ENCODE measurements at places on chromosomes 6 and 20. TPM values are rescaled to one million over a fixed set of nuclear protein-coding genes. Genes with fewer than 3 reads are reported as not detected.
A peak's percentile ranks its signal among the peaks of the same experiment; 100 is the strongest.

DNA sequence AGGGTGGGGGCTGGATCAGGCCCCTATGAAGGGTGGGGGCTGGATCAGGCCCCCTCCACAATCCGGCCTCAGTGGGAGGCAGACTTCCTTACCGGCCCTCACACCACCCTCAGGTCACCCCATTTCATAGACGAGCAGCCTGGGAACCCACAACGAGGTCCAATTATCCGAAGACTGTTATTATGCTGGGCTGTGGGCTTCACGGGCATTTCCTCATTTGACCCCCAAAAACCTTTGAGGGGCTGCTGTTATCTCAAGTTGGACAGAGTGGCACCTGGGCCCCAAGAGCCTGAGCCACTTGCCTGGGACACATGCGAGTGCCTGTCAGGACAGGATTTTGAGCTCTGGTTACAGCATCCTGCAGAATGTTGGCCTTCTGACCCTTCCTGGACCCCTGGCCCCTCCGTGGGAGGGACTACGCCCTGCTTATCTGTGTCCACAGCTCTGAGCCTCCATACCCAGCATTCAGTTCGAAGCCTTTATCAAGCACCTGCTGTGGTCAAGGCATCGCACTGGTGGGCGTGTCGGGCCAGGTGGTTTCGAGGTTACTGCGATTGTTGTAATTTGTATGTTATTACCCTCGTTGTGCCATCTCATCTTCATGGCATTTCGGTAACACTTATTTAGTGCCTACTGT is 34.5 kb upstream of the PCMTD2 start:
- no peak for DNase-seq

DNA sequence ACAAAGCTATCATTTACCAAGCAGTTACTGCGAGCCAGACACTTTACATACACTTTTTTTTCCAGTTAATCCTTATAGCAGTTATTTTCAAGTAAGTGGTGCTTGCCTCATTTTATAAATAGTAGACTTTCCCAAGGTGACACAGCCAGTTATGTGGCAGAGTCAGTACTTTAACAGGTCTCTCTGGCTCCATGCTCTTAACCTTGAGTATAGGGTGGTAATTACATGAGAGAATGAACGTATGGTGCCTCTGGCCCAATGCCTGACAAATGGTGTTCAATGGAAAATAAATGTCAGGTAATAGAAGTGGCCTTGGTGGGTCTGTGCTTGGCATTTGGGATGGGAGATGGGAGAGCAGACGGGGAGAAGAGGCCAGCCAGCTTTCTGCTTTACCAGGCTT is 316.3 kb downstream of the SLC35F1 start:
- DNase-seq: no peak

DNA sequence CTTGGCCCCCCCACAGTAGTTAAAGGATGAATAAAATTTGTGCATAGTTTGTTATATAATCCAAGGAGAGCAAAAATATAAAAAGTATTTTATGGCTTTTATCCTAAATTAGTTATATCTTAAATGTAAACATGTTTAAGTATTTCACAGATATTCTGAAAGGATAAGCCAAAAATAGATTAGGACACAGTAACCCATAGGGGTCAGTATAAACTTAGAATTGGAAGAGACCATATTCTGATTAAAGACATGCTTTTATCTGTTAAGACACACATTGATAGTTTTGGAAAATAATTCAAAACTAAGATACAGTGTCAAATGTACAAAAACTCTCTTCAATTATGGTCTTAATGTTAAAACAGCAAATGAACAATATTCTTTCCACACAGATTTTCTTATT is 4.5 kb upstream of the SERINC1 start:
- no peak for DNase-seq

DNA sequence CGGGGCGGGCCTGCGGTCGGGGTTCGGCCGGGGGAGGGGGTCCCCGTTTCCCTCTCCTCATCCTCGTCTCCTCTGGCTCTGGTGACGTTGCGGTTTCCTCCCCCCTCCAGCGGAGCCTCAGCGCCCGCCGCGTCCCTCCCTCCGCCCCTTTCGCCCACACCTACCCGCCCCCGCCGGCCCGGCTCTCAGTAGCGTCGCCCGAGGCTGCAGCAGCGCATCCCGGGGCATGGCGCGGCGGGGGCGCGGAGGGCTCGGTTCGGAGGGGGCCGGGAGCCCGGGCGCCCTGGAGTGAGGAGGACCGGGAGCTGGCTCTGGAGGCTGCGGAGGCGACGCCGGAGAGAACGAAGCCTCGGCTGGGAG is at the start of gene DSE:
TSS of gene DSE (plus strand) at position 188 of the 360 bp plus-strand sequence. CDS start 28,304 bp downstream, outside the sequence.
- peak; percentile 65 for DNase-seq

- no peak for DNase-seq
Observed at GRCh38 chr6:29763491-29764289, 40.5 kb downstream of the HLA-F start.

DNA sequence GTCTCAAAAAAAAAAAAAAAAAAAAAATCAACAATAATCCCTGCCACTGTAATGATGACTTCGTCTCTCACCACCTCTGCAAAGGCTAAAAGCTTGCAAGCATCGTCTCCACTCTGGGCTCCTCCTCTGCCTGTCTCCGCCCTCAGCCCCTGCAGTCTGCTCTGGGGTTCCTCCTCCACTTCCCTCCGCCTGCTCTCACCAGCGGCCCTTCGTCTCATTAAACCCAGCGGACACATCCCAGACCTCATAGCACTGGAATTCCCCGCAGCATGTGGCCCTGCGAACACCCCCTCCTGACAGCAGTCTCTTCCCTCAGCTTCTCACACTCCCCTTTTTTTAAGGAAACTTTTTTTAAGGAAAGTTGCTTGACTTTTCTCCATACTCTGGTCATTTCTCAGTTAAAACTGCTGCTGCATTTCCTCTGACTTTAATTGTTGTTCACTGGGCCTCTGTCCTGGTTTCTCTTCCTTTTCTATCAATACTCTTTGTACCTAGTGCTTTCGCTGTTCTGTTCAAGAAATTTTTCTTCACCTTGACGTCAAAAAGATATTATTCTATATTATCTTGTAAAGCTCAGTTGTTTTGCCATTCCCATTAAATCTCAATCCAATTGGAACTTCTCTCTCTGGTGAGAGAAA is 70.9 kb upstream of the PLEKHG1 start:
- peak; percentile 52 for DNase-seq

DNA sequence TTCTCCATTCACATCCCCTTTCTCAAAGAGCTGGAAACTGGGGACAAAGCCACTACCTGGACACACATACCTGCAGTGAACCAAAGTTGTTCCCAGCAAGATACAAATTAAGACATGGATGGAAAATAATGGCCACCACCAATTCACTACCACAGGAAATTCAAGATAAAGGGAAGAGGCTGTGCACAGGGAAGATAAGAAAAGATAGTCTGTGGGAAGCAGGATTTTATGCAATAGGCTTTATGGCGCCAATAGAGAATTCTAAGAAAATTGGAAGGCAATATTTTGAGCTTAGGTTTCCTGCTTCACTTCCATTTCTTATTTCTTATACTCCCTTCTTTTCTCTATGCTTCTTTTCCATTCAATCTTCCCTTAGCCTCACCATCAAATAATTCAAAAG is 9.9 kb downstream of the GPX6 start:
- DNase-seq: no peak

DNA sequence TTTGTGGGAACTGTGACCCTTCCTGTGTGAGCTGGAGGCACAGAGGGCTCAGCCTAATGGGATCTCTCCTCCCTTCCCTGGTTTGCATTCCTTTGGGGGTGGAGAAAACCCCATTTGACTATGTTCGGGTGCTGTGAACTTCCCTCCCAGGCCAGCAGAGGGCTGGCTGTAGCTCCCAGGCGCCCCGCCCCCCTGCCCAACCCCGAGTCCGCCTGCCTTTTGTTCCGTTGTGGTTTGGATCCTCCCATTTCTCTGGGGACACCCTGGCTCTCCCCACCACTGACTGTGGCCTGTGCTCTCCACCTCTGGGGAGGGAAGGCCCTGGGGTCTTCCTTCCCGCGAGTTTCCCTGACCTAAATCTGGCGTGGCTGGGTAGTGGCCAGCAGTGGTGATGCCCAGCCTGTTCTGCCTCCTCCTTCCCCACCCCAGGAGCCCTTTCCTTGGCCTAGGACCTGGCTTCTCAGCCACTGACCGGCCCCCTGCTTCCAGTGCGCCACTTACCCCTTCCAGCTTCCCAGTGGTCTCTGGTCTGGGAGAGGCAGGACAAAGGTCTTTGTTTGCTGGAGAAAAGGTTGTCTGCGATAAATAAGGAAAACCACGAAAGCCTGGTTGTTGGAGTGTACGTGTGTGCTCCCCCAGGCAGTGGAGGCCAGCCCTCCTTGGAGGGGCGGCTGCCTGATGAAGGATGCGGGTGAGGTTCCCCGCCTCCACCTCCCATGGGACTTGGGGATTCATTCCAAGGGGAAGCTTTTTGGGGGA is 4.9 kb downstream of the VEGFA start:
- peak; percentile 65 for DNase-seq

GRCh38 chr6:127481111-127481510 is 21.9 kb upstream of the KIAA0408 start:
- DNase-seq: no peak

GRCh38 chr20:25221592-25222460 is 26.1 kb upstream of the PYGB start:
- DNase-seq: no peak

- no peak for DNase-seq
Observed at GRCh38 chr6:161143663-161144430, 130.0 kb downstream of the AGPAT4 start.

- DNase-seq: no peak
Observed at GRCh38 chr6:33578588-33579011, 1.5 kb downstream of the BAK1 start.

DNA sequence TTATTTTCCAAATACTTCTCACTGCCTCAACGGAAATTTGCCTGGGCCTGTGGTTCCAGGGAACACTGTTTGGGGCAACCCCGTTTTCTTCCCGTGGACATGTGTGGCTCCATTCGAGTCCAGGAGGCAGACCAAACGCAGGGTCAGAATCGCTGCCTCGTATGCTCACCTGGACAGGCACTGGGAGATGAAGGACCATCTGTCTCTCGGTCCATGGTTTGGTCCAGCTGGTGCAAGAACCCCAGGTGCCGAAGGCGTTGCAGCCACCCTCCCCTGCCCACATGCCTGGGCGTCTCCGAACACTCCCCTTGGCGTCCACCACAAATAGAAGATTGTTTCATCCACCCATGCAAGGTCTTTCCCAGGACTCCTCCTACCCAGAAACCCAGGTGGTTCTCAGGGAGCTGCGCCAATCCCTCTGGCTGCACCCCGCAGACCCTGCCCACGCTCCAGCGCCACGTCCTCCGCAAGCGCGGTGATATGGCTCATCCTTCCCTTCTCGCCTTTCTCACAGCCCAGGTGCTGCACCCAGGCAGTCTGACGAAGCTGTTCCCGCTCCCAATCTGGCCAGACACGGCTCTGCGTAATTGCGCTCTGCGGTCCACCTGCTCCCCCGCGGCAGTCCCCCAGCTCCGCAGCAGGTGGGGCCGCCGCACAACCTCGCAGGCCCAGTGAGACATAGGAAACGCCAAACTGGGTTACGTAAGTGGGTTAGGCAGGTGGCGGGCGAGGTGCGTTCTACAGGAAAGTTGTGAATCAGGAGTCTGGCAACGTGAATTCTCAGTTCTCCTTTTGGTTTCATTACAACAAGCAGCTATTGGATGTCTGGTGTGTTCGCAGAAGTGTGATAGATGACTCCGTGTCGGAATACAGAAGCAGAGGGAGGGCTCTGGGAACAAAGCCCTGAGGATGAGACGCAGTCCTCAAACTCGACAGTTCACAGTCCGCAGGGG is 146.2 kb upstream of the ECI2 start:
- peak; percentile 44 for DNase-seq

GRCh38 chr6:24865161-24865560 is 66.4 kb upstream of the ARMH2 start:
- no peak for DNase-seq

DNA sequence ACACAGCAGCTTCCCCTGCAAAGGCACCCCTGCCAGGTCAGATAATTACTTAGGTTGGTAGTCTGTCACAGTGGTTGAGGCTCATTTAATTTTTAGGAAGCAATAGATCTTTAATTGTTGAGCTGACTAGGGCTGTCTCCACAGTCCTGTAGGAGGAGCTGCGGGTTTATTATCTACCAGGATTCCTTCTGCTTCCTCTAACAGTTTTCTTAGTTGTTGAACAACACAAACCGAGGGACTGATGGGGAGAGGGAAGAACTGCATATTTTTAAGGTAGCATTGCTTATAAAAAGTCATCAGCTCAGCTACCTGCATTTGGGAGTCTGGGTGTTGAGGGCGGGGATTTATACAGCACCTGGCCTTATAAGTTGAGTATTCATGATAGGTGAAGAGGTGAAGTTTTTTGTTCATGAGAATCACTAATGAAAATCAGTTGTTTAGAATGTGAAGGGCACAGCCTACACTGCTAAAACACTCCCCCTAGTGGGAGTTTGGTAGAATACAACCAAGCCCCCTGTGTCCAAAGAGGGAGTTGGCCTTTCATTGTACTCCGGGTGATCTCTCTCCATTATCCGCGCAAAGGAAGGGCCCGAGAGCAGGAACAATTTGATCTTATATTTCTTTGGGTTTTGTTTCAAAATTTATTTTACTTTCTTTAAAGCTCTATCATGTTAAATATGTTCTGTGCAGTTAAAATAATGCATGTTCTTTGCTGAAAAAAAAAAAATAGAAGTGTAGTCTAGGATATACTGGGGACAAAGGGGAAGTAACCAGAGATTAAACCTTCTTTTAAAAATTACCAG is 69.6 kb downstream of the SSR1 start:
- peak; percentile 71 for DNase-seq

DNA sequence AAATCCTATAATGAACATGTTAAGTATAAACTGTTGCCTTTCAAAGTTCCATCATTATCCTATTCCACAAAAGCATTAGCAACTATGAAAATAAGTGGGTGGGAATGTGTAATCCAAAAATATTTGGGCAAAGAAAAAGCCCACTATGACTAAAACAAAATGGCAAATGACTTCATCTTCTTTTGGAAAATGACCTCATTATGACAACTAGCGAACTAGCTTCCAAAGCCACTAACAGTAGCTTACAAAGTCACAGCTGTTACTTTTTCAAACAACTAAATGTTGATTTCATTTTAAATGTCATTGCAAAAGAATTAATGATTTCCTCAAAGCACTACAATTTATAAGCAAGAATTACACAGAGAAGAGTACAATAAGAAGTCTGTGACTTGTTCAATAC is 49.8 kb upstream of the RUNX2 start:
- DNase-seq: no peak

GRCh38 chr6:137843211-137843610 is 23.8 kb upstream of the TNFAIP3 start:
- no peak for DNase-seq

- no peak for DNase-seq
Observed at GRCh38 chr6:149513915-149514314, 29.1 kb upstream of the ZC3H12D start.

Gene ADGRF1
- total RNA-seq: not detected

All from endothelial cell (in vitro differentiated cells).